ENCODE measurements at places on chromosomes 3 and 15.

- no peak for DNase-seq
Measured at GRCh38 chr3:180961552-180961951, 28.0 kb downstream of the DNAJC19 start.

DNA sequence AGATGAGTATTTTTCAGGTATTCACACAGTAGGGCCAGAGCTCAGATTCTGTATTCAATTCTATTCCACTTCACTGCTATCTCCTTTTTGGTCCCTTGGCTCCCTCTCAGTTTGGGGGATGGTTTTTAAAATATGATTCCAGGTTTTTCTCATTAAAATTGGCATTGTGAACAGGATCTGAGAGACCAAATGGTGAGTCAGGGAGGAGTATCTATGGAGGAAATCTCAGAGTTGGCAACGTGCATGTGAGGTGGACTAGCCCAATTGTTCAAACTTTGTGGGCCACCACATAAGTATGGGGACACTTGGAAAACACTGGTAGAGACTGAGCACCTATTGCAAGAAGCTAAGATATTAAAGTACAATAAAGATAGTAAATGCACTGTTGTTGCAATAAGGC, 53.9 kb upstream of the TTC14 start:
- DNase-seq = no peak

DNA sequence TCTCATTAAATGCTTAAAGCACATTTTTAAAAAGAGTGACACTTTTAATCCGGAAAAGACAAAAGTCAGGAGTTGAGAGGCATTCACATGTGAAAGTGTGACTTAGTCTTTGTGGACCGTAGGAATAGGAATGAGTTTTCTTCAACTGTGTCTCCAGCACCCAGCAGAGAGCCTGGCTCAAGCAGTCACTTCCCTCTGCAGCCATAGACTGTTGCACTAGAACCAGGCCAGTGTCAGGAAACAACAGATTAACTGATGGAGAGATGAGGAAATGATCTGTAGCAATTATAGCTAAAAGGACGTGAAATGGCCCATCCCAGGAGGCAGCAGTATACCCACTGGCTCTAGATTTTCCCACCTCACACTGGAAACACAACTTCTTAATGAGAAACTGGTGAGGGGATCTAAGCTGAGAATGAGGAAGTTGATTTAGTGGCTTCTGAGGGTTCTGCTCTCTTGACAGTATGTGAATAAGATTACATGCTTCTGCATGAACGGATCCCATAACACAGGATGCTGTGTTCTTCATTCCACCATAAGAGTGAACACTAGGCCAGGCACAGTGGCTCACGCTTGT, 19.8 kb downstream of the CFAP92 start:
- DNase-seq = no peak

DNA sequence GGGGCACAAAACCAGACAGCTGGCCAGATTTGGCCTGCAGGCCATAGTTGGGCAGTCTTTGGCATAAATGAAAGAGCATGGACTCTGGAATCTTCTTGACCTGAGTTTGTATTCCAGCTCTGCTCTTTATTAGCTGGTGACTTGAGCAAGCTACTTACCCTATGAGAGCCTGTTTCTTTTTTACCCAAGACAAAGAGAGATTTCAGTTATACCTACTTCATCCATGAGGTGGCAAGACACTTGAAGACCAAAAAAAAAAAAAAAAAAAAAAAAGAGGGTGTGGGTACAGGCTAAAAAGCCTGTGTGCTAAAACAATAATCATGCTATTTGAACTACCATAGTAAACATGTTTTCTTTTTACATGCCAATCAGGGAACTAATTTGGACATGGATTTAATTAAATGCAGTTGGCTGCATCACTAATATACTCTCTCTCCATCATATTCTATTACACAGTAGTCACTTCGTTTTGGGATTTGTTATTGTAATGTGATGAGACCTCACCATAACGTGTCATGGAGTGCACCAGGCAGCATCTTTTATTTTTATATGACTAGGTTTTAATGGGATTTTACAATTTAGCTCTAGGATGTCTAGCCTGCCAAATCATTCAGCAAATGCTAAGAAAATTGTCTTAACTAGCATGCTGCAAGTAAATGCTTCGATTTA, 109.2 kb upstream of the FHIT start:
- no peak for DNase-seq

DNA sequence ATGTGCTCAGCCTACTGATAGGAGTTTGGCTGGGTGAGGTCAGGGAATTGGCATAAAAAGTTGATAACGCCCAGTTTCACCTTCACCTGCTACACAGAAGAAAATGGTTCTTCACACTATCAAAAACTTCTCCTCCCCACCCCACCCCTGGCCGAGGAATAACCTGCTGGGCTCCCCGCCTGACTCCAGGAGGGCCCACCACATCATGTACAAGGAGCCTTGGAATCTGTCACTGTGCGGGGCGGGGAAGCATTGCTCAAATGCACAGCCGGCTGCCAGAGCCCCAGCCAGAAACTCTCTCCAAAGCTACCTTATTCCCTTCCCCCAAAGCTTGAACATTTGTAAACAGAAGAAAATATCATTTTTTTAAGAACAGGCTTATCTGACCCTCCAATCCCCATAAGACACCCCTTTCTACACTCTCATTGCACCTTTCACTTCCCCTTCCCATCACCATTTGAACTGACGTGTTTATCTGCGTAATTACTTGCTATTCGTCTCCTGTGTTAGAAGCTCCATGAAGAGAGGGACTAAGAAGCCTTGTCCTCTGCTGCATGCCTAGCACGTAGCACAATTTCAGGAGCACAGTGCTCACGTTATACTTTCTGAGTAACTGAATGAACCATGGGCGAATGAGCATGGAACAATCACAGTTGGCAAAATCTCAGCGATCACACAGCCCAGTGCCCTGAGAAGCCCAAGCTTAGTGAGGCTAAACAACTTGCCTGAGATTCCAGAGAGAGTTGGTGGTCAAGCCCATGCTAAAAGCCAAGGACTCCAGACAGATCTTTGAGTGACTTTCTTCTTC, 82.9 kb downstream of the HES1 start:
- no peak for DNase-seq

Measured in hepatocyte (in vitro differentiated cells).